ENCODE measurements at places on chromosomes 6 and 20.
A peak's percentile ranks its signal among the peaks of the same experiment; 100 is the strongest.

- DNase-seq: no peak
Observed at GRCh38 chr6:141309295-141309694, 823.4 kb upstream of the GJE1 start.

DNA sequence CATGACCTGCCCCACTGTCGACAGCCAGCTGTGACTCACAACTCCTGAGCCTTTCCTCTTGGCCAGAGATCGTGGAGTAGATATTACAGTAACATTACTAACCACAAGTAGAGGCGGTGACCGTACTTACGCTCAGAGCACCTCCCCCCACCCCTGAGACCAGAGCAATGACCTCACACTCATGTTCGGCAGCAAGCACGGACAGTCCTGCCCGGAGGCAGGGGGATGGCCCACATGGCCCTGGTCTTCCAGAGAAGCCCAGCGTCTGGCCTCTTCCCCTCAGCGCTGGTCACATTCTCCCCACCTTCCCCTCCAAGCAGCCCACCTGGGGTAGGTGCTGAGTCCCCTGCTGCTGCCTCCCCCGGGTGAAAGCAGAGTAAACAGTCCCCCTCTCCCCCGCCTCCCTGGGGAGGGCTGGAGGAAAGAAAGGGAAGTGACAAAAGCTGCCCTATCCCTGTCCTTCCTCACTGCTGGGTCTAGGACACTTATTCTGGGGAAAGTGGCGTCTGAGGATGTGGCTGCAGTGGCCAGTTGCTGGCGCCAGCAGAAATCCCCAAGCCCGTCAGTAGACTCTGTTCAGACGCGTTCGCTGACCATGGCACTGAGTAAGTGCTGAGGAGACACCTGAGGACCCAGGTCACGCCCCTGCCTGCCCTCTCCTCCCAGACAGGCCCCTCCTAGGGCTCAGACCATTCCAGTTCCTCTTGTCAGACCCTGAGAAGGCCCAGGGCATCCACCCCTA lies 68.5 kb downstream of the MRPL14 start:
- DNase-seq: no peak

DNA sequence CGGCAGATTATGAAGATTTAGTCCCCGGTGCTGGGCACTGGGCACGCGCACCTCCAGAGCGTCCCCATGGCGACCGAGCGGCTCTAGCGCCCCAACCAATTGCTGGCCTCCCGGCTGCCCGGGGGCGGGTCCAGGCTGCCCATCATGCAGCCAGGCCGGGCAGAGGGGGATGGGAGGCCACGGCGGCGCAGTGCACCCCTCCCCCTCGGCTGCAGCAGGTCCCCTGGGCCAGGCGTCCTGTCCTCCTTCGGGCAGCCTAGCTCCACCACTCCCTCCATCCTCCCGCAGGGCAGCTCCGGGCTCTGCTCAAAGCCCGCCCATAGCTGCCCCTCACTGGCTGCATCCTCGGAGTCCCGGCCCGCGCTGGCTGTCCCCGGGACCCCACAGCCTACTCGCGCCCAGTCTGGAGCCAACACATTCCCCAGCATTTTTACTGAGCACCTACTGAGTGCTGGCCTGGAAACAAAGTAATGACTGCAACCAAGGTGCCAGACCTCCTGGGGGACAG lies 99.4 kb downstream of the ASXL1 start:
- DNase-seq: peak; percentile 33

DNA sequence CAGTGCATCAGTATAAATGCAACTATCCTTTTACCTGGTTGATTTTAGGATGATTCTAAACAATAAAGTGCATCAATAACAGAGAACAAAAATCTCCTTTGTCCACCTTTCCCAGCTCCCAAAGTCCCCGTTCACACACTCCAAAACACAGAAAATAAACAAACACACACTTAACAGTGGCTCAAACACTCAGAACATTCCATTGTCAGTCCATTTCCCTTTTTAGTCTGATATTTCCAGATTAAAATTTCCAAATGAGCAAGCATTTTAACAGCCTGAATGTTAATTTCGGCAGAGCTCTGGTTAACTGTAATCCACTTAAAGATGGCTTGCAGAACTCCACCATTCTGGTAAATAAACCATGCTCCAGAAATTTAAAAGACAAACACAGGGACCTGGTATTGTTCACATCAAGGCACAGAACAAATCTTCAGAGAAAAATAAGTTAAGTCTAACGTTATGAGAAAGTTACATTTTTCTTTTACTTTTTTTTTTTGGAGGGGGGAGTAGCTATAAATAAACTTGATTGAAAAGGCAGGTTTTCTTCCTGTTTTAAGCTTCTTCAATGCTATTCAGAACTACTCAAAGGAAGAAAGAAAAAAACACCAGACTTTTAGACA lies 100.8 kb downstream of the DST start:
- no peak for DNase-seq

GRCh38 chr6:64217721-64218620 lies 582.4 kb downstream of the PHF3 start:
- no peak for DNase-seq

DNA sequence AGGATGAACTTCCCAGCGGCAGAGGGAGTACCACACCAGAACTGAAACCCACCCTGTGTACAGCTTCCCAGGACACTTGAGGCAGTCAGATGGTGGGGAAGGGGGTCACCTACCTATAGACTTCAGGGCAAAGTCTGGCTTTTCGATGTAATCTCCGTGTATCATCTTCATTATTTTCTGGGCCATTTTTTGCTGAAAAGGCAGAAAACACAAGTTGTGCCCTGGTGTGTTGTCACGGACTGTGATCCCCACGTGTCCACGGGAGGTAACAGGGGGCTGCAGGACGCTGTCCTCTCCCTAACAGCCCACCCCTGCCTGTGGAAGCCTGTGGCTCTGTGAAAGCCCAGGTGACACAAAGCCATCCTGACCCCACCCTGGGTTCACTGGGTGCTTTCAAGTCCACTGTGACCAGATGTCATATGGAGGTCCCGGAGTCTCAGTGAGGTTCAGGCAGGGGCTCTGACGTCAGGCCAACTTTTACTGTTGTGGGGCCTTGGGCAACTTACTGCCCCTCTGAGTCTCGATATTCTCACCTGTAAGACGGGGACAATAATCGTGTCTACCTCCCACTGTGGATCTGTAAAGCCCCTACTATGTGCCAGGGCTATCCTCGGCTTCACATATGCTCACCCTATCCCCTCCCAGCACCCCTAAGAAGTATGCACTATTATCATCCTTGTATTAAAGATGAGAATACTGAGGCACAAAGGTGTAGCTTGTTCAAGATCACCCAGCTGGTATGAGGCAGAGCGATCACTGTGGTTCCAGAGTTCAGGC lies 14.5 kb downstream of the SUN5 start:
- no peak for DNase-seq

DNA sequence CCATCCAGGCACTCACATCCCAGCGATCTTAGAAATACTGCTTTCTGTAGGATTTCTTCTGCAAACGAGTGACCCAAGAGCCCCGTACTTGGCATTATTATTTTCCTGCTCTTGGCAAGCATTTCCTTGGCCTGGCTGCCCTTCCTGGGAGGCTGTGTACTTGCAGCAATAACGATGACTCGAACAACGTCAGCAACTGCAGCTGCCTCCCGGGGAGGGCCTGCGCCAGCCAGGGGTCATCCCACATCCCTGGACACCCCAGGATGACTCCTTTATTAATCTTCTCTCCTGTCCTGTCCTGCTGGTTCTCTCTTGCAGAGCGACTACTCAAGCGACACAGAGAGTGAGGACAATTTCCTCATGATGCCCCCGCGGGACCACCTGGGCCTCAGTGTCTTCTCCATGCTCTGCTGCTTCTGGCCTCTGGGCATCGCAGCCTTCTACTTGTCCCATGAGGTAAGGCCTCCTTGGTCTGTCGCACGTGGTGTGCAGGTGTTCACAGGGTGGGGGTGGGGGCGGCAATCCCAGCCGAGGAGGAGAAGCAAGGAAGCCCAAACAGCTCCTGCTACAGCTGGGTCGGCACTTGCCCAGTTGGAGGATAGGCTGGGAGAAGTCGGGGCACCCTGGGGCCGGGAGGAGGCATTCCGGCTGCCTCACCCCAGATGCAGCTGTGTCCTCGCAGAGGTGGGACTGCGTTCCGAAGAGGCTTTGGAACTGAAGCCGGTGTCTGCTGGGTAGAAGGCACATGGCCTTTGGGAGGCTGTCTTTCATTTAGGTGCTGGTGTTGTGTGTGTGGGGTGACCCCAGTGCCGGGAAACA lies 115.3 kb downstream of the SYNDIG1 start:
- DNase-seq: no peak

DNA sequence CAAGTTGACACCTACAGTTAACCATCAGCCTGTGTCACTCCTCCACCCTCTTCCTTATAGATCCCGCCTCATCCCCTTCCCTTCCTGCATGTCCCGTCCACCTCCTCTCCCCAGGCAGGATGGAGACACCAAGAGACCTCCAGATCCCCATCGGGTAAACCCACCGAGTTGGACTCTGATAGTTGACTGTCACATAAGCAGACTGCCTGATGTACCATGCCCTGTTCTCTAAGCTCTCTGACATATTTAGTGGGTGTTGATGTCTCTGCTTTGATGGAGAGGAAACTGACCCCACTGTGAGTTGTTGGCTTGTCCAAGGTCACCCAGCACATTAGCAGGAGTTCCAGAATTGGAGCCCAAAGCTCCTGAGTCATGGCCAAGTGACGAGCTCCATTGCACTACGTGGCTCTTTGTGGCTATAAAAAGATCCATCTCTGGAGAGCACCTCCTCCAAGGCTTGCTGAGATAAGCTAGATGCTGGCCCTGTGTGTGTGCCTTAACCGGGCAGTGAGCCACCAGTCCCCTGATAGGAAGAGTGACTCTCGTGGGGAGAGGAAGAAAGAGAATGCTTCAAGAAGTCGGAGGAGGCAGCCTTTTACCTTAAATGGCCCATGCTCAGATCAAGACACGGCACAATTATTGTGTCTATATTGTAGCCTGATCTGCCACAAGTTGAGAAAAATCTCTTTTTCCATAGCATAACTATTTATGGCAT lies 236.0 kb upstream of the ECI2 start:
- DNase-seq: peak; percentile 13

- no peak for DNase-seq
Observed at GRCh38 chr6:33064723-33065122, 8.7 kb downstream of the HLA-DPA1 start.

GRCh38 chr20:19758133-19758500 lies at the start of gene RIN2:
Gene RIN2 (plus strand): TSS chr20:19758258. CDS start chr20:19889602, 131,344 bp downstream.
- no peak for DNase-seq

- DNase-seq: no peak
Observed at GRCh38 chr6:48315915-48316314, 204.9 kb upstream of the PTCHD4 start.

DNA sequence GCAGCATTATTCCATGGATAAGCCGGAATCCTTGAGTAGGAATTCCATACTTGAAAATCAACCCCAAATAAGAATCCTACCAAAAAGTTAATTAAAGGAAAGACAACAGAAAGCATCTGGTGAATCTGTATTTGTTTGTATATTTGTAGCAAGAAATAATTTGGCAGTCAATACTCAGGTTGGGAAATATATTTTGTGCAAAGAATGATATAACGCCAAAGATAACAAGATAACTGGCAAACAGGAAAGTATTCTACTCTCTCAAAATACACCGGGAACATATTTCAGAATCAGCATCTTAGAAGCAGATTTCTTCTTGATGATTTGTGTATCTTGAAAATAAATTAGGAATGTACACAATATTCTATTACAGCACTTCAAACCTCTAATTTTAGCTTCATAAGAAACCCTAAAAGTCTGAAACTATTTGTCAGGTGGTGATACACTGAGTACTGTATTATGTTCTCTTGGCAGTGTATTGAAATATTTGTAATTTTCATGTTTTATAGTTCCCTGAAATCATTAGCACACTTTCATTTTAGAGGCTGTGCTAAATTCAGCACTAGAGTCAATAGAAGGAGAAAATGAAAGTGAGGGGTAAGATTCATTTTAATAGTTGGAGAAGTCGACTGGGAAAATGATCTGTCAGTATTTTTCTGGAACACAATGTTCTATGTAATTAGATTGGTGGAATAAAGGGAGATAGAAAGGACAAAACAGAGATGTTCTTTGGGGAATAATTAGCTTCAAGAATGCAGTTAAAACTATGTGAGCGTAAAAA lies 879.7 kb upstream of the GJE1 start:
- no peak for DNase-seq

- DNase-seq: no peak
Observed at GRCh38 chr6:17452096-17452495, 58.7 kb downstream of the CAP2 start.

- DNase-seq: no peak
Observed at GRCh38 chr6:150721418-150722266, 122.0 kb downstream of the PLEKHG1 start.

GRCh38 chr20:7879883-7880282 lies 60.4 kb downstream of the HAO1 start:
- DNase-seq: no peak

GRCh38 chr6:11307226-11307625 lies 74.8 kb upstream of the NEDD9 start:
- DNase-seq: no peak

DNA sequence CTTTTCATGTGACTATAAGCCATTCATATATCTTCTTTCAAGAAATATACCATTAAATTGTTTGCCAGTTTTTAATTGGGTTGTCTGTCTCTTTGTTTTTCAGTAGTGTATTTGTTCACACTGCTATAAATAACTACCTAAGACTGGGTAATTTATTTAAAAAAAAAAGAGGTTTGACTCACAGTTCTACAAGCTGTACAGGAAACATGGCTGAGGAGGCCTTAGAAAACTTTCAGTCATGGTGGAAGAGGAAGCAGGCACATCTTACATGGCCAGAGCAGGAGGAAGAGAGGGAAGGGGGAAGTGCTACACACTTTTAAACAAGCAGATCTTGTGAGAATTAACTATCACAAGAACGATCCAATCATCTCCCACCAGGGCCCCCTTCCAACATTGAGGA lies 255.3 kb downstream of the EPM2A start:
- no peak for DNase-seq

- DNase-seq: no peak
Observed at GRCh38 chr6:10749734-10750133, 2.1 kb downstream of the TMEM14B start.

GRCh38 chr6:33683576-33684427 lies 27.7 kb downstream of the UQCC2 start:
- no peak for DNase-seq

DNA sequence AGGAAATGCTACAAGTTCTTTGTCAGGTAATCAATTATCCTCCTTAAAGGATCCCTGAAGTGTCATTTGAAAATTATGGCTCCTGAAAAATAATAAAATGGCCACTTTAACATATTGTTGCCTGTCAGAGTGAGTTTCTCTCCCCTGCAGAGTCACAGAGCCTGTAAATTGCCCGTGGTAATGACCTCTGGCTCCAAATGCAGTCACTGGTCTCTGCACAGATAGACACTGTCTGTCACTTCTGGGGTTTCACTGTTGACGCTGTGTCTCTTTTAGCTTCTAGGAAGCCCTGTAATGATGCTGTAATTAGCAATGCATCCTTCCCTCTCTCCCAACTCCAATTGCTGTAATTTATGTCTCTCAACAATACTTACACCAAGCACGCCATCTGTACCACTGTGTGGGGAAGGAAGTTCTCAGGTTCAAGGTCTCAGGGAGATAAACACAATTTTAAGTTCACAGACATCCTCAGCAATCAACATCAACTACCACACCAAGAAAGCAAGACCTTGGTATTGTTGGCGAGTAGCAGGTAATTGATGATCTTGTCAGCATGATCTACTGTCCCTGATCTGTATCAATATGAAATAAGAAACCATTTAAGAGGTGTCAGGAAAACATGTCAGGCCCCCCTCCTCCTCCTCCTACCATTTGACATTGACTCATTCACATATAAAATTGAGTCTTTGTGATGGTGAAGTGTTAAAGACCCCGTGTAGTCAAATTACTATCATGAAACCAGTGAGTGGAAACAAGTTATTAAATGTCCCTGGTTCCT lies 91.2 kb upstream of the SULF2 start:
- no peak for DNase-seq
